ENCODE measurements at places on chromosomes 16 and 17. TPM values are rescaled to one million over a fixed set of nuclear protein-coding genes. Genes with fewer than 3 reads are reported as not detected.

DNA sequence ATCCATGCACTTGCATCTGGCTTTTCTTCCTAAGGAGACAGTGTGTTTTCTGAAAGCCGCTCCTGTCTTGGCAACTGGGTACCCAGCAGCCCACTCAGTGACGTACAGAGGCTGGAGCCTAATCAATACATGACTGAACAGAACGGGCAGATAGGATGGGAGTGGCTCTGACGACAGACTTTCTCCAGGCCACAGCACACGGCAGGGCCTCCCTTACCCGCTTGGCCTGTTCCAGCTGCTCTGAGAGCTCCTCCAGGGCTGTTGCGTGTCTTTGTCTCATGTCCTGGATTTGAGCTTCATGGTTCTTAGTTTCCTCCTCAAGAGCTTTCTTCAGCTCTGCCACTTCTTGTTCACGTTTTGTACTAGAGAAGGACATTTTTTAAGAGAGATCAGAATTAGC lies 64.9 kb downstream of the NDEL1 start:
- no peak for DNase-seq

- DNase-seq: no peak
These were observed 23.0 kb downstream of the TSPOAP1 start for GRCh38 chr17:58305626-58306025.

GRCh38 chr17:73465130-73465952 lies 153.5 kb upstream of the CDC42EP4 start:
- DNase-seq: no peak

Gene MAPT
- 2.3 TPM for total RNA-seq

Gene ZG16B
- total RNA-seq: not detected

GRCh38 chr16:11128211-11129141 lies 127.5 kb downstream of the SOCS1 start:
- no peak for DNase-seq

Gene PIRT
- total RNA-seq: not detected

GRCh38 chr17:62941358-62941991 lies 24.6 kb upstream of the TANC2 start:
- no peak for DNase-seq

- DNase-seq: no peak
These were observed 49.4 kb downstream of the CCDC42 start for GRCh38 chr17:8695241-8695640.

DNA sequence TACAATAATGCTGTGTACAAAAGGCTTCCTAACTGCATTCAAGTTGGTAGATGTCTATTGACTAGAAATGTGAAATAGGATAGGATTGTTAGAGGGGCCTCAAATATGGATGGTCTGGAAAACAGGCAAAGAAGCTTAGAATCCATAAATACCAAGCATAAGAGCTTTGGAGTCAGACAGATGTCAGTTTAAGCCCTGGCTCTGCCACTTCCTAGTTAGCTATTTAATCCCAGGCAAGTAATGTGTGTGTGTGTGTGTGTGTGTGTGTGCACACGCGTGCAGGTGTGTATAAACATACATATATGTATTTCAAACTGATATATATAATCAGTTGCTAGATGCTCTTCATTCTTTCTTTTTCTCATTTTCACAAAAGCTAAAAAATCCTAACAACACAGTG lies 66.7 kb downstream of the MMD start:
- no peak for DNase-seq

DNA sequence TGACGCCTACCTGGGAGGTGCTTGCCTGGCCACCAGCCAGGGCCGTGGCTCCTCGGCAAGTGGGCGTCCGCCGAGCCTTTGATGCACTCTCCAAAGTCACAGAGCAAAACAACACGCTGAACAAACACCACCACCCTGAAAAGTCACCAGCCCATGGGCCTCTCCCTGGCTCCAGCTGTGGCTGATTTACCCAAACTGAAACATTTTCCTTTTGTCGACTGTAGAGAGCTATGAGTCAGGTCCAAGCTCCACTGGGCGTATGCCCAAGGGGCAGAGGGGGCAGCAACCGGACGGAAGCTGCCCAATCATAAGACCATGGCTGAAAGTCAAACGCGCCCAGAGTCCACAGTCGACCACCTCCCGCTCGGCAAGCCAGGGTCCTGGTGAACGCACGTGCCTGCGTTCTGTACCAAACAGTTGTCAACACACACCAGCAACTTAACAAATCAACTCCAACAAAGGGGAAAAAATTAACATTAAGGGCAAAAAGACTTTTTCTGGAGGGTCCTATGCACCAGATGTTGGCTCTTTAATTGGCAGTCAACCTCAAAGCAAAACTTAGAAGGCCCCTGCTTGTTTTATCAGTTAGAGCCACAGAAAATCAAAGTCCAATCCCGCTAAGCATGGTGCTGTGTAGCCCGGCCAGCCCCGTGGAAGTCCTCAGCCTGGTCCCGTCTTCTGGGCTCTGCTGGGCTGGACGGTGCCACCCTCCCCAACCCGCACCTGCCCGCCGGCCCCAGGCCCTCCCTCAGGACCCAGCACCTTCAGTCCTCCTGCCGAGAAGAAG lies 47.3 kb downstream of the TBC1D16 start:
- no peak for DNase-seq

GRCh38 chr16:11557801-11558200 lies 28.9 kb downstream of the LITAF start:
- no peak for DNase-seq

DNA sequence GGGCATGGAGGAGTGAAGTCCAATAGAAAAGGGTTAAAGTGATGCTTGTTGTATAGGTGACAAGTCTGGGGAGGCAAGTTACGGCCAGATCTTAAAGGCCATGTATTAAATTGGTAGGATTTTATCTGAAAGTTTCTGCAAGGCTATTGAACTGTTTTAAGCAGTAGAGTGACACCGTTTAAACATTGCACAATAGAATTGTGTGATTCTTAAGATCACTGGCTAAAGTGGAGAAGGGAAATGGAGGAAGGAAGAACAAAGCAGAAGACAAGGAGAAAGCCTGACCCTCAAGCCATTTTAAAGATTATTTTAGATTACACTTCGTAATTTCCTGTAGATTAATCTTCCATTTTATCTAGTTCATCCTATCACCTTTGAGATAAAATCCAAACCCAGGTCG lies 5.6 kb upstream of the MPHOSPH6 start:
- DNase-seq: no peak

Gene DNAI2
- total RNA-seq: not detected

Gene ACSM3
- total RNA-seq: 89.2 TPM

- DNase-seq: no peak
These were observed 20.9 kb downstream of the ATP2A3 start for GRCh38 chr17:3943240-3943891.

Gene MMP2
- total RNA-seq: 76.0 TPM

- DNase-seq: no peak
These were observed 5.0 kb downstream of the SGCA start for GRCh38 chr17:50170662-50171370.

Gene CCL7
- total RNA-seq: not detected

DNA sequence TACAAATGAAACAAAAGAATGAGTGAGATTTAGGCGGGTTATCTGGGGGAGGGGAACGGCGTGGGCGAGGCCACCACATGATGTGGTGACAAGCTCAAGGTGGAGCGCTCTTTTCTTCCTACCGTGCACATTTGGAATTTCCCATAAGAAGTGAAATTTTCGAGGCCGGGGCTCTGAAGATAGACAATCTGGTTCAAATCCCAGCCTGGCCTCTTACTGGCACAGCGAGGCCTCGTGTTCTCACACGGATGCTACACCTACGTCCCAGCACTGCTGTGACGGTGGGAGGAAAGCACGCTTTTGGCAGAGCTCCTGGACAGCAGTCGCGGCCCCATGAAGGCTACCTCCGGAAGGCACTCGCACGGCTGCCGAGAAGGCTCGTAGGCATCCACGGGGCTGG lies 25.2 kb downstream of the ZDHHC7 start:
- no peak for DNase-seq

DNA sequence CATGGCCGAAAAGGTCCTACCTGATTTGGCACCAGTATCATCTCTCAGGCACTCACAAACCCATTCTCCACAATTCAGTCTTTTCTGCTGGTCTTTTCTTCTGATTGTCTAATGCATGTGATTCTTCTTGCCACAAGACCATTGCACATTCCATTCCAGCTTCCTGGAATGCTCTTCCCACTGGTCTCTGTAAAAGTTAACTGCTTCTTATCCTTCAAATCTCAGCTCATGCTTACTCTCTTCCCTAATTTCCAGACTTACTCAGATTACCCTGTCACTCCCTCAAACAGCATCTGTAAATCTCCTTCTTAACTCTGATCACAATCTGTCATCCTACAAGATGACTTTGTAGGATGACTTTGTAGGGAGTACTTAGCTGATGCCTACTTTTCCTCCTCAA lies 320.2 kb downstream of the MAP2K6 start:
- DNase-seq: no peak

Gene NXN
- 24.4 TPM for total RNA-seq

Gene GP2
- total RNA-seq: 14,662 TPM

DNA sequence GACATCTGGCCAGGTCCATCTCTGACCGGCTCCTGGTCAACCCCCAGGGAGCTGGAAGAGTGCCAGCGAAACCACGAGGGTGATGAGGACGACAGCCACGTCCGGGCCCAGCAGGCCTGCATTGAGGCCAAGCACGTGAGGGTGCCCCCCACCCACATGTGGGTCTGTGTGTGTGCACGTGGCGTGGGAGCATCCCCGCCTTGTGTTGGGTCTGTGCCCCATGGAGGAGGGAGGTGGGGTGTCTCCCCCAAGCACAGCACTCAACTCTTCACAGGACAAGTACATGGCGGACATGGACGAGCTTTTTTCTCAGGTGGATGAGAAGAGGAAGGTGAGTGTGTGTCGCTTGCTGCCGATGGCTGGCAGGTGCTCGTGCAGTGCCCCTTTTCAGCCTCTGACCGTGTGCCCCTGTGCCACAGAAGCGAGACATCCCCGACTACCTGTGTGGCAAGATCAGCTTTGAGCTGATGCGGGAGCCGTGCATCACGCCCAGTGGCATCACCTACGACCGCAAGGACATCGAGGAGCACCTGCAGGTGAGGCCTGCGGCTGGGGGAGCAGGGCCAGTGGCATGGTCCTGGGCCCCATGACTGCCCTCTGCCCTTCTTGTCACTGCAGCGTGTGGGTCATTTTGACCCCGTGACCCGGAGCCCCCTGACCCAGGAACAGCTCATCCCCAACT lies 1.7 kb downstream of the STUB1 start:
- no peak for DNase-seq

Gene TMIGD1
- total RNA-seq: not detected

Gene KRTAP1-5
- total RNA-seq: not detected

Gene ZSCAN10
- not detected for total RNA-seq

DNA sequence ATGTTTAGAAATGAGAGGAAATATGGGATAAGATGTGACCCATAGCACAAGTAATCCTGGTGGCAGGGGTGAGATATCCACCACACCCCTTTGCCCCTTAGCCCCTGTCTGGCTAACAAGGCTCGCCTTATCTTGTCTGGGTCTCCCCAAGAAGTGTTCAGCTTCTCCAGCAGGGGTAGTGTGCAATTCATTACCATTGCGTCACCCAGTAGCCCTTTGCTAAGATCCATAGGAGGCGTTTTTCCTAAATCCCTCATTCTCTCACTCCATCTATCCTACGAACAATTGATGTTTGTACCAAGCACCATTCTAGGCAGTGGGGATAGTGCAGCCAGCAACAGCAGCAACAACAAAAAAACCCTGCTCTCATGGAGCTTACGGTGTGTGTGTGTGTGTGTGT lies 30.8 kb downstream of the CCDC42 start:
- DNase-seq: no peak
